ENCODE measurements at places on chromosomes 12 and 14.

DNA sequence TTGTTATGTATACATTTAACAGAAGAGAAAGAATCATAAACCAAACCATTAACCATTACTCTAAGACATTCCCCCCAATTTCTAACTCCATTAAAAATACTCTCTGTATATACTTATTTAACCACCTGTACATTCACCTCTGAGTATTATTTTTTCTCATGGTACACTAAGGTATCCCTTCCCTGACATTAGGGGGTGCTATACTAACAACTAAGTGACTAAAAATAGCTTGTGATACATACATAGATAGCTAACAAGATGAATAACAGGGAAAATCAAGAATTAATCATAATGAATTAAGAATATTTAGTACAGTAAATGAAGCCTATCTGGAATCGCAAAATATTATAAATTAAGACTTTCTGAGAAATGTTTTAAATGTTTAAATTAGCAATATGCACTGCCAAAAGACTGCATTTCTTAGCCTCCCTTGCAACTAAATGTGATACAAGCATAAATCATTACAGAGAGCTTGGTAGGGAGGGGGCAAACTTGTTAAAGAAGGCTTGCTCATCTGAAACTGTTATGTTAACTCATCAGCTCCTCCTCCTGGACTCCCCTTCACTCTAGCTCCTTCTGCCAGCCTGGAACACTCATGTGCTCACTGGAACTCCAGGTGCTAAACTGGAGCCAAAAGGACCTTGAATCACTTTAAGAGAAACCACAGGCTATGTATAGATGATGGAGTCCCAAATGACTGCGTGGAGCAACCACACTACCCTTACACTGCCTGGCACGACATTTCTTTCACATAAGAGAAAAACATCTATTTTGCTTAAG, 14.9 kb downstream of the C2CD5 start:
- no peak for DNase-seq

- DNase-seq, result no peak
Observed at GRCh38 chr12:119842380-119842779, 34.7 kb downstream of the CIT start.

GRCh38 chr14:99514552-99515300, 33.5 kb downstream of the CCNK start:
- DNase-seq, result no peak

DNA sequence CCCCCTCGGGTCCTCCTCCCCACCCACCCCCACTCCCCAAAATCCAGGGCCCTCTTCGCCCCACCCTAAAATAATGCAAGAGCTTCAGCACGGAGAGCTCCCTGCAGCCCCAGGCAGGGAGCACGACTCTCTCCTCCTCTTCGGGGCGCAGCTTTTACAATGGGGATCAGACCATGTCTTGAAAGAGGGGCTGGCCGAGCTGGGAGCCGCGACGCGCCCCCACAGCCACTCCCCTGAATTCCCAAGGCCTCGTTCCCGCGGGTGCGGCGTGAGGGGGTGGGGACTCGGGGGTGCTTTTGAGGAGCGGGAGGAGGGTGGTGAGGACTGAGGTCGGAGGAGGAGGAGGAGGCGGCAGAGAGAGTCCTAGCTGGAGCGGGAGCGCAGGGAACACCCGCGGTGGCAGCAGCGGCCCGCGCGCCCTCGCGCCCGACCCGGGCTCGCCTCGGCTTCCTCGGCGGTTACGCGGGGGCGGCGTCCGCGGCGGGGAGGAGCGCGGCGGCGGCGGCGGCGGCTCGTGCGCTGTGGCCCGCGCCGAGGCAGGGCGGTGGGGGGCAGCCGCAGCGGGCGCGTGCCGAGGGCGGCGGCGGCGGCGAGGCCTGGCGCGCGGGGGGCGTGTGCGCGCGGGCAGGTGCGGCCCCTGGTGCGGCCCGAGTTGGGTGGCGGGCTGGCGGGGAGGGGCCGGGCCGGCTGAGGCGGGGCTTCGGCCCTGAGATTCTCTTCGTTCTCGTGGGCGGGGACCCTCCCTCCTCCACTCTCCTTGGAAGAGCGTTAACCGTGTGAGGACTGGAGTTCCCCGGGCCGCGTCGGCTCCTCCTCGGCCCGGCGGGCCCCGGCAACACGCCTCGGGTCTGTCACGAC, at the start of gene ANKS1B:
ANKS1B (minus strand) TSS at position 666 of the 858 bp plus-strand sequence. CDS start 699 bp downstream, outside the sequence.
- DNase-seq, result no peak

DNA sequence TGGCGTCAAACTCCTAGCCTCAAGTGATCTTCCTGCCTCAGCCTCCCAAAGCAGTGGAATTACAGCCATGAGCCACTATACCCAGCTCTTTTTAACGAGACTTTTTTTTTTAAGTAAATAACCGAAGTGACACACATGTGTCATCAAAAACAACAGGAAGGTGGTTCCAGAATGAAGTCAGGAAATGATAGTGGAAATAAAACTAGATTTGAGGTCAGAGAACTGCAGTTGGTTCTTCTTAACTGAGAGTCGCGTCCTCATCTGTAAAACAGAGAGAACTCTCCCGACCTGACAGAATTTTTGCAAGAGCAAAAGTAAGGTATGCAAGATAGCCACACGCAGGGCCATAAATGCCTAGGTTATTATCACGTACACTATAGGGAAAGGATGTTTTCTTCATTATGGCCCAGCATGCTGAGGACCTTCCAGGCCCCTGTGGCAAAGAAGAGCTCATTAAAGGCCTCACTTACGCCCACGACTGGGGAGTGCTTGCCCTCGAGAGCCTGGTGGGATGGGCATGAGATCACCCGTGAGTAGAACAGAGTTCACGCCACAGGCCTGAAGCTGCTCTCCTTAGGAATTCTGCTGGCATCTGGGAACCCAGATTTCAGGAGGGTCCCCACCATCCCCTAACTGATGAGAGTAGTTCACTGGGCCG, 67.2 kb downstream of the SCARB1 start:
- DNase-seq, result no peak

DNA sequence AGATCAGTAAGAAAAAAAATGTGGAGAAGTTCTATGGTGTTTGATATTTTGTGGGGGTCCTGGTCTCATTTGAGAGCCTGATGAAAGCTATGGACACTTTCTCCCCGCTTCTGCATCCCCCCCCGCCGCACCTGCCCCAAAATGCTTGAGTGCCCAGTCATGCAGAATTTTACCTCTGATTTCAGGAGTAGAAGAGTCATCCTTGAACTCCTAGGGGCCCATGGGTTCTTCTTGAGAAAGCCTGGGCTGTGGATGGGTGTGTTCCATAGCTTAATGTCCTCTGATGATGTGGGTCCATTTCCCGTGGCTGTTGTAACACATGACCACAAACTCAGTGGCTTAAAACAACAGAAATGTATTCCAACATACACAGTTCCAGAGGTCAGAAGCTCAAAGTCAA, 248.8 kb upstream of the PWP1 start:
- no peak for DNase-seq

DNA sequence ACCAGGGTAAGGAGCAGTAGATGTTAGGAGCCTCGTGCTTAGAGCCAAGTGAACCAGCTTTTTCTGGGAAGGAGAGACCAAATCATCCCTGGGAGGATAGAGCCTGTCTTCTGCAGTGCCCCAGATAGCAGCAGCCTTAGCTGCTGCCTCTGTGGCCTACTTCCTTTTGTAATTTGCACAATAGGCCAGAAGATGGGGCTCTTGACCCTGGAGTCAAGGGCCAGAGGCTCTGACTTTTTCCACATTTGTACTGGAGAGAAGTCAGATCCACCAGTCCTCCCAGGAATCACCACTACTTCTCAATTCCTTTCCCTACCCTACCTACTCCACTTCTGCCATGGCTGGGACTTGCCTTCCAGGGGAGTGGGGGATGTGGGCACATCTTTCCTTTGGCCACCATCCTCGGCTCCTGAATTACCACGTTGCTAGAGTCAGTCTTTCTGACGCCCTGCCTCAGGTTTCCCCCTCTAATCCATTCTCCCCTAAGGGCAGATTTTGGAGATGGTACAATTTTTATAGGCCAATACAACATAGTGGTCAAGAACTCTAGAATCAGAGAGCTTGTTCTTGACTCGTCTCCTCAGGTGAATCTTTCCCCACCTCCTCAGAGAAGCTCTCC, 3.3 kb upstream of the SLC4A8 start:
- no peak for DNase-seq

DNA sequence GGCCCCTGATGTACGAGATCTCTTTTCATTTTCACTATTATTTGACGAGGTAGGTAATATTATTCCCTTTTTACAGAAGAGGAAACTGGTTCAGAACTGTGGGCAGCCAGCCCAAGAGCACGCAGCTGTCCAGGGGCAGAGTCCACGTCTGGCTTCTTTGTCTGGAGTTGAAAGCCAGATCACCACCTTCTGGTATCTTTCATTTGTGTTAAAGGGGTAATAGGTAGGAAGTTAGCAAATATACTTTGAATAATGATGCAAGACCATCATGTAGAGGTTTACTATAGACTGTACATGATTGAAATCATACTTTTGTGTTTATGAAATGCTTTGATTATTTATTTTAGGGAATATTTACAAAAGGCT, 144.1 kb upstream of the AMIGO2 start:
- no peak for DNase-seq

- DNase-seq, result no peak
Observed at GRCh38 chr14:100503251-100503650, 84.0 kb downstream of the BEGAIN start.

- DNase-seq, result no peak
Observed at GRCh38 chr12:131114271-131114670, 160.6 kb downstream of the ADGRD1 start.

DNA sequence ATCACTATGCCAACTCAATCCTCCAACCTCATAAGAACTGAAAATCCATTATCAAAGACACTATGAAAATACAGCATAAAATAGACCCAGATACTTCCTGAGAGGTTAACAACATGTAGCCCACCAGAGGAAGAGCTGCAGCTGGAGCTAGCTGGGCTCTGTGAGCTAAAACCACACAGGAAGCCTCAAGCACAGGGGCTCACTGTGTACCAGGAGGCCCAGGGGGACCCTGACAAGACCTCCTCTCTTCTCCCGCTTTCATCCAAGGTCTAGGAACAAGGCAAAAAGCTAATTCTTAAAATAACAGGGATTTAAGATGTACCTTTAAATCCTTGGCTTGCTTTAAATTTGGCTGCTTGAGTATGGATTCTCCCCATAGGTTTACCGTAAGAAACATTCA, 53.6 kb downstream of the EIF2S3B start:
- no peak for DNase-seq

DNA sequence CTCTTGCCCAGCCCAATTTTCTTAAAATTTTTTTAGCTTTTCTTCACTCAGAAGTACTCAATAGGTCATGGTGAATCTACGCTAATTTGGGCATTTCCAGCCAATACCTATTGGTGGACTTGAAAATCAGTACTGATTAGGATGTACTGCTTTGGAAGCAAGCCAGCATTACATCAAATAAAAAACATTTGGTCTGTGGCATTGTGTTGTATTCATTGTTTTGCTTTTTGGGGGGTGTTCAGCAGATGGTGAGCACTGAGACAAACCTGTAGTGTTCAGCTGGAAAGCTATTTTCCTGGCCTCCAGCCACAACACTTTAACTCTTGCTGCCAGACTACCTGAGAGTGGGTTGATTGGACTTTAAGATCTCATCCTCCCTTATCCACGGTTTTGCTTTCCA, 4.0 kb downstream of the MAPKAPK5 start:
- no peak for DNase-seq

GRCh38 chr12:116278279-116278626, 760 bp upstream of the MED13L start:
- no peak for DNase-seq

DNA sequence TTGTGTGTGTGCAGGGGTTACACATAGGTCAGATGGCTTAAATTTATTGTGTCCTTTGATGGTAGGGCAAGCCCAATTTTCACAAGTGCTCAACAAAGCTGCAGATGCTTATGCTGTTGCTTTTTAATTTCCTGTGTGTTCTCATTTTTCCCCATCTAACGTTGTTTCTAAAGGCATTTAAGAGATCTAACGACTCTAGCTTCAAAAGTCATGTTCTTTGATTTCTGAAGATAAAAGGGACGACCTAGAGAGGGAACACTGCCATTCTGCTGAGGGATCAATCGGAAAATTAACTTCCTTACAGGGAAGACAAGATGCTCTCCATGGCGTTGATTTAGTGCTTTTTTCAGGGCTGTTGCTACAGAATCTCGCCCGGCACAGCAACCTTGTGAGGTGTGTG, 79.0 kb upstream of the GNG2 start:
- DNase-seq, result no peak
